ENCODE measurements at places on chromosomes 5 and 9.
A peak's percentile ranks its signal among the peaks of the same experiment; 100 is the strongest.

GRCh38 chr5:168214071-168214470 is 77.4 kb upstream of the WWC1 start:
- DNase-seq, result no peak

GRCh38 chr9:69346596-69347390 is 21.8 kb downstream of the ENTREP1 start:
- DNase-seq, result no peak

- no peak for DNase-seq
Observed at GRCh38 chr5:79535477-79536192, 21.7 kb upstream of the HOMER1 start.

DNA sequence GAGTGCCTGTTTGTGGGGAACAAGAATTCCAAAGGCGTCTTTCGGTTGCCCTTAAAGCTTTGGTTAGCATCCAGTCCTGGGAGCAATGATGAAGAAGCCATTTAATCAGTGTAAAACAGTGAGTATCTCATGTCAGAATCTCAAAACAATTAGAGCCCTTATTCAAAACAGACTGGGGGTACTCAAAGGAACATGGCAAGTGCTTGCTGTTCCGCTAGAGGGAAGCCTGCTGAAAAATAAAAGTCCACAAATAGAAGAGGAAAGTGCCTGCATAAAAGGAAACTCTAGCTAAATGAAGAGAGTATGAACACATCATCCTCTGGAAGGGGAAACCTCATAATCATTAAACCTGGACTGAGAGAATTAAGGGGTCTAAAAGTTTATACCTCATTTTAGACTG is 26.4 kb downstream of the FBXL7 start:
- DNase-seq, result no peak

DNA sequence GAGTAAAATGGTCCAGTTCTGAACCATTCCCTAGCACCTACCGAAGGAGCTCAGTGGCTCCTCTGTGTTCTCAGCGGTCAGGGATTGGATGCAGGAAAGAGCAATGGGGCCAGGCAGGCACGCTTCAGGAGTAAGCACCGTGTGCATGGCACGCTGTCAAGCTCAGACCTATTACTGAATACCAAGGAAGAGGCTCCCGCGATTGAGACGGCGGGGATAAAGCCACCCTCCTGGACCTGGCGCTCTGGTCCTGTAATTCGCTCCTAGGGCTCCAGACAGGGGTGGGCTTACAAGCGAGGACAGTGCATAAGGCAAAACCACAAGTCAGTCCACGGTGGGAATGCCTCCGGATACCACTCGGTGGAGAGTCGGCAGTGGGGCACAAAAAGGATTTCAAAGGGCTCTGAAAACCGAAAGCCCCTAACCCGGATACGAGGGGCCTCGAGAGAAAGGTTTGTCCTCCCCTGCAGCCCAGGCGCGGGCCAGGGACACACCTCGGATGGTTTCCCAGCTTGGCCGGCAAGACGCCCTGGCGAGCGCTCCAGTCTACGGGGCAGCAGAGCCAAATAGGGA is 988 bp downstream of the OXCT1 start:
- peak; percentile 20 for DNase-seq

GRCh38 chr9:37988602-37989001 is 80.4 kb downstream of the SHB start:
- no peak for DNase-seq

GRCh38 chr5:57666582-57666981 is 184.0 kb upstream of the ACTBL2 start:
- DNase-seq, result no peak

GRCh38 chr5:11191673-11192072 is 430.6 kb upstream of the DAP start:
- DNase-seq, result no peak

- DNase-seq, result no peak
Observed at GRCh38 chr5:141359790-141360426, at the start of gene PCDHGB2. PCDHGB2 (plus strand) TSS chr5:141359994; CDS start chr5:141360136, 142 bp downstream.

DNA sequence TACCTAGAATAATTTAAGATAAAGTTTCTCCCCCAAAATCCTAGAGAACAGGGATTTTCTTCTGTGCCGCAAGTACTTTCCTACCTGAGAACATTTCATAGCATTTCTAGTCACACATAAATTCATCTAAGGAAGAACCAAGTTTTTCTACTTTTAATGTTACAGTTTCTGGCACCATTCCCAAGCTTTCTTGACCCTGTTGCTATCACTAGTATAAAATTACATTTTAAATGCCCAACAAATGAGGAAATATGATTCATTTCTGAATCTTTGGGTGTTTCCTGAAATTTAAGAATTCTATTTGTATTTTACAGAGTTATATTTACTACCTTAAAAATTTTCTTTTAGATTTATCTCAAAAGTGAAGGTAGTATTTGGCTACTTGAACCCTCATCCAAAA is 137.8 kb downstream of the LPAR1 start:
- no peak for DNase-seq

DNA sequence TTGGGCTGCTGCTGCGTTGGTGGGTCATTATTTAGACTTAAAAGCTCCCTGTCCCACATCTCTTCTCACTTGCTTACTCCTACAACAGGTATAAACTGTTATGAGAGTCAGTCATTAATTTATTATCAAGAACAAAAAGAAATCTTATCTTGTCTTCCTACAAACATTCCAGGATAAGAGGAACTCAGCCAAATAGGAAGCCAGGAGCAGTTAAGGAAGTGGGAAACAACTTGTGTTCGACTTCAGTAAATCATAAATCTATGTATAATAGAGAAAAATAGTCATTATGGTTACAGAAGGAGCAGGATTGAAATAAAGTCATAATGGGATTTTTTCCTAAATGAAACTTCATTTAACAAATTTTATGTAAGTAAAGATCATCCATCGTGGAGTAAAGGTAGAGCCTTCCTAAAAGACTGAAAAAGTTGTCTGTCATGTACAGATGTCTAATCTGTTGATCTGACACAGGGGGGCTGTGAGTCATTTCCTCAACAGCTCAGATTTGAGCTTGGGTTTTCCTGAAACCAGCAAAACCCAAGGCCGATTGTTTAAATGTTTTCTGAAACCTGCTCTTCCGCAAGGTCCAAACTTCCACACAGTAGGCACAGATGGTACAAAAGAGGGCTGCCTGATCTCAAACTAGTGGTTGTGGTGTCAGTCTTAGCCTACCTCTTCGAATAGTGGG is 25.3 kb upstream of the LRRTM2 start:
- DNase-seq, result no peak

DNA sequence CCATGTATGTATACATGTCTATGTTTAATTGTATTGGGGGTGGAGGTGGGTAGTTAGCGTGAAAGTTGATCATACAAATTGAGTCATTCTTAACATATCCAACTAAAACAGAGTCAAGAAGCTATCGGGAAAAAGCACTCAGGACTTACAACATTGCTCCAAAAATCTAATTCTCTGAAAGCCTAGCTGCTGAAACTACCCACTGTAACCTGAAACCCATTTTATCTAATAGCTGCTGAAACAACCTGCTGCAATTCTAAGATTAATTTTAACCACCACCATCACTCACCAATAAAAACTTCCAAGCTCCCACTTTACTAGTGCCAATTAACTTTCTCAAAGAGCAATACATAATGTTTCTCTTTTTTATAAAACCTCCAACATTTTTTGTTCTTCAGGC is 32.2 kb downstream of the KCNV2 start:
- DNase-seq, result no peak

GRCh38 chr5:40569546-40570270 is 110.0 kb upstream of the PTGER4 start:
- DNase-seq, result no peak

- DNase-seq, result no peak
Observed at GRCh38 chr9:120117081-120117480, 462.9 kb downstream of the CDK5RAP2 start.

DNA sequence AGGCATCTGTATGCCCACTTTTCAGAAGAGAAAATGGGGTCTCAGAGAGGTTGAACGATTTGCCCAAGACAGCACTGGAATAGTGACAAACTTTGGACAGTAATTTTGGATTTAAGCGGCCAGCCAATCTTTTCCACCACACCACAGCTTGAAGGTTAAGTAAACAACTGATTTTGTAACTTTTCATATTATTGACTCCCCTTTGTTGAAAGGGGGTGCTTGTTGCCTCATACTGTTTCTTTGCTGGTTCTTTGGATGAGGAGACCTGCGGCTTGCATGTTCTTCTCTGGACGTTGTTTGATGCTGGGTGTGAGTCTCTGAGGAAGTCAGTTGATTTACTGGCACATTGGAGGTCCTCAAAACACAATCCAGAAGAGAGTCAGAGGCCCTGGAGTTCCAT is 11.7 kb upstream of the GABBR2 start:
- DNase-seq, result no peak

DNA sequence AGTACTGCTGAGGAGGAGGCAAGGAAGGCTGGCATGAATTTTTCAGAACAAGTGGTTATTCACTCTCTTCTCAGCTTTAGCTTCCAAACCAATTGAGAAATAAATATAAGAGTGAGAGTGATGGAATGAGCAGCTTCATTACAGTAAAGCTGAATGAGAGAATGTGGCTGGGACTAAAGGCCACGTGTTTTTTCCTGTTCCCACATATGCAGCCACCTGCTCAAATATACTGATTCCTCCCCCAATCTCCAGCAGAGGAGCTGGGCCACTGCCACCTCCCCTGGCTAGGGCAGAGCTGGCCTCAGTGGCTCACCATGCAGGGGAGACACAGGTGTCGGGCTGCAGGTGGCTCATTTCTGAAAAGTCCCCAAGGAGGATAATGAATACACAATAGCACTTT is 1505.3 kb upstream of the WWC1 start:
- no peak for DNase-seq

DNA sequence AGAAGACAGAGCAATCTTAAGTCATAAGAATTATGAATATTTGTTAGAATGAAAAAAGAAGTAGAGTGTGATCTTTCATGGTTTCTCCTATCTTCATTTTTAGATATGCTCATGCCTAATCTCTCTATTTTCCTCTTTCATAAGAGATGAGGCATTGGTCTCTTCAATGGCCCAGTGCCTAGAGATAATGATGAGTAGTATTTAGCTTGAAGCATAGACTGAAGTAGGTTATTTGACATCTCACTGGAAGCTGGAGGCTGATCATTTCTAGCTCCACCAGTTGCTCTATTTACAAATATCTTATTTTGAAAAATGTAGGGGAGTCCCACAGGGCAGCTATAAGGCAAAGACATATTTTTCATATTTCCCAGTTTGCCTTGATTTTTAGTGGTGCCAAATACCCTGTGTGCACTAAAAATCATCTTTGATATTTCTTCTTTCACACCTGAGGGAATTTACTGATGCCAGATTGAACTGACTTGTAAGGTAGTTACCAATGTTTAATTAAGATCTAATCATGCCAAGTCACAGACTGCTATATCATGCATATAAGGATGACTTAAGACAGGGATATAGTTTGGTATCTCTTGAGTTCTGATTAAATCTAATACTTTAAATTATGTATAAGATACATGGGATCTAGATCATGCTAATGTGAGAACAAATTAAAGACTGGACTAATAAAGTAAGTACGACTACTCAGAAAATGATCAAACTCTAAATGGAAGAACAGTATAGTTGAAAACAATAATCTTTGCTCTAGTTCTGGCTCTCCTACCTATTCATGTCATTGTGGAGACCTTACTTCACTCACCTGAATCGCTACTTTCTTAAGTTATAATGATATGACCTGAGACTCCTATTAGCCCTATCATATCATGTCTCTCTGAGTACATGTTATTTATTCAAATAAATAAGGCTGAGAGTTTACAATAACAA is 108.2 kb upstream of the IFNE start:
- no peak for DNase-seq

DNA sequence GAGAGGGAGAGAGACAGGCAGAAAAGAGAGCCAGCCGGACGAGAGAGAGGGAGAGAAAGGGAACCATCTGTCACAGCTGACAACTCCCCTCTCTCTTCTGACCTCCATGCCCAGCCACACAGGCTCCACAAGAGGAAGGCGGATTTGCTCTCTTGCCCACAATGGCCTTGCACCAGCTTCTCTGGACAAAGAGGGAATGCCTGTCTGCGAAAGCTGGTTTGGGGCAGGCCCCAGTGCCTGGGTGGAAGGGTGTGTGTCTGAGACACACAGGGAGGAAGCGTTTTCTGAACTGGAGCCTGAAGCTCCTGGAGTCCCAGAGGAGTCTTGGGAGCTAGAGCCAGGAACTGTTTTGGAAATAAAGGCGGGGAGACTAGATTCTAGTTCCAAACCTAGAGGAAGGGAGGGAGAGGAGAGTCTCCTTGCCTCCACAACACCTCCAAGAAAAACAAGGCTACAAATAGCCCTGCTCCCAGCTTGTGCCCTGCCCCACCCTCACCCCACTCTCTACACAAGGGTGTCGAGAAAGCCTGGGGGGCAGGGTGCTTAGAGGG is 12.5 kb downstream of the C1QTNF2 start:
- no peak for DNase-seq

- no peak for DNase-seq
Observed at GRCh38 chr9:136055715-136056545, 39.2 kb downstream of the NACC2 start.

DNA sequence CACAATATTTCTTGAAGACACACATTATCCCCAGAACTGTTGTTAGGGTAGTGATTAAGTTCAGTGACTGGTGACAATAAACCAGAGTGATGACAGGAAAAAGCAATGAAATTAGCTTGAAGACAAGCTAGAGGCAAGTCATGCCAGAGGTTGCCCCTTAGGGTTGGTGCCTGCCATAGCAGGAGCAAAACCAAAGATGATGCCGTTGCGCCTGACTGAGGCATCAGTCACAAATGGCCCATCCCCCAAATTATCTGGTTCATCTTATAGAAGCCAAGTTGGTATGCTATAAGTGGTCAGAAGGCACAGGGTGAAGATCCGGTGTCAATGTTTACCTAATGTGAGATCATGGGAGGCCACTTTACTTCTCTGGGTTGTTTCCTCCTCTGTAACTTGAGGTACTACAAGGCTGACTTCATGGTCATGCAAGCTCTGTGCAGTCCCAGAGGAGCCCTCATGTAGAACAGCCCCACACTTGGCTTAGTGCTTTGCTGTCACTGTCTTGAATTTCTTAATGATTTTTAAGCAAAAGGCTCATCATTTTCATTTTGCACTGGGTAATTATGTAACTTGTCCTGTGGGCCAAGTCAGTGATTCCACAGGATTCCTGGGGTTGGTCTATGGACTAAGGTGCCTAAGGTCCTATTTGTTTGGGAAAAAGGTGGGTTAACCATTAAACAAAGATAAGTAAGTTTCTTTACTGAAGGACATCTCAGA is 211.3 kb downstream of the MAN2A1 start:
- no peak for DNase-seq

- DNase-seq, result no peak
Observed at GRCh38 chr5:68953231-68953874, 140.5 kb upstream of the SLC30A5 start.

- no peak for DNase-seq
Observed at GRCh38 chr5:95081500-95081960, 203.4 kb downstream of the MCTP1 start.

GRCh38 chr5:142506756-142507155 is 179.1 kb downstream of the FGF1 start:
- DNase-seq, result no peak

All from stimulated activated CD4-positive, alpha-beta T cell treated with anti-CD3 and anti-CD28 coated beads, Interleukin-4, amount 100 ng/mL, for 4 hours (primary cell).